SK-MEL-5 (cell line): ENCODE measurements at places on chromosomes 3 and 15.

DNA sequence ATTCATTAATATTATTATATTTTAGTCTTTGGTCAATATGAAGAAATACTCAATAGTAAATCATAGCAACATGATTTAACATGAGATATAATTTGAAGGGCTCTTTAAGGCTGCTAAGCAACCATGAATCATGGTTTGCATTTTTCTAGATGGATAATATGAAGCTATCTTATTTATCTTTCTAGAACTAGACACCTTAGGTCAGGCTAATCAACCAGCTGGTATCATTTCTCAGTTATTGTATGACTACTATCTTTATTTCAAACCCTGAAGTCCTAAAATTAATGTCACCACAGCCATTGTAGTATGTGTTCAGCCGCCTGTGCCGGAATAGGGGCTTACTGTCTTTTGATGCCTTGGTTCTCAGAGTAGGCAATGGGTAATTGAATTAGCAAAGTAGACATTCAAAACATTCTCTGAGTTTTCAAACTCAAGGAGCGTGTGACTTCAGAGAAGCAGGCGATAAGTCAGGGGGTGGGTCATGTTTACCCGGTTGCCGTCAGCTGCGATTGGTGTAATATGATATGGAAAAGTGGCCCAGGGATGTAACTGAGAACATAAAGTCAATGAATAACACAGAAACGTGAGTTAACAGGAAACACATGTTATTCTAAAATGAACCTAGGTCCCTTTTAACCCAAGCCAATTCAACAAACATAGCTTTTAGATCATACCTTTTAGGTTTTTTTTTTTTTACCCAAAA, 93.4 kb upstream of the CTDSPL start:
- DNase-seq, result no peak

GRCh38 chr3:133329626-133330025, 70.2 kb upstream of the BFSP2 start:
- DNase-seq, result no peak

DNA sequence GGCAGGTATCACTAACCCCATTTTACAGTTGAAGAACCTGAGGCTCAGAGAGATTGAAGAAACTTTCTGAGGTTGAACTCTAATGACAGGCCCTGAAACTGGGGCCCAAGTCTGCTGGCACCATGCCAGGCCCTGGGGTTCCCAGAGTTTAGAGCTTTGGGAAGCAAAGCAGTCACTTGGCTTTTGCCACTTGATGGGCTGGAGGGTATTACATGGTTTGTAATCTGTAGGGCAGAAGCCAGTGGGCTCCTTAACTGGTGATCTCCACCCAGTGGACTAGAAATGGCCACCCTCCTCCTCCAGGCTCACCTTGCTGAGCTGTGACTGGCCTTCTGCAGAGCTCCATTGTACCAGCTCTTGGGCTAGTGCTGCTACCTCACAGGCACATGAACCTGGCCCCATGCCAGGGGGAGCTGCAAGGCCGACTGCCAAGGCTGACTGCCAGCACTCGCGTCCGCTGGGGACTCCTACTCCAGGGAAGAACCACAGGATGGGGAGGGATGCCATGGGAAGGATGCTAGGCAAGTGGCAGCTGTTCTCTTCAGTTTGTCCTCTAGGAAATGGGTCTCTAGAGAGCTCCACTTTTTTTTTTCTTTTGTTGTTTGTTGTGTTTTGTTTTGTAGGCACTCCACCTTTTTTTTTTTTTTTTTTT, 104.8 kb downstream of the ETFA start:
- peak; percentile 26 for DNase-seq

GRCh38 chr3:70531063-70531657, 218.7 kb upstream of the MDFIC2 start:
- peak; percentile 62 for DNase-seq

DNA sequence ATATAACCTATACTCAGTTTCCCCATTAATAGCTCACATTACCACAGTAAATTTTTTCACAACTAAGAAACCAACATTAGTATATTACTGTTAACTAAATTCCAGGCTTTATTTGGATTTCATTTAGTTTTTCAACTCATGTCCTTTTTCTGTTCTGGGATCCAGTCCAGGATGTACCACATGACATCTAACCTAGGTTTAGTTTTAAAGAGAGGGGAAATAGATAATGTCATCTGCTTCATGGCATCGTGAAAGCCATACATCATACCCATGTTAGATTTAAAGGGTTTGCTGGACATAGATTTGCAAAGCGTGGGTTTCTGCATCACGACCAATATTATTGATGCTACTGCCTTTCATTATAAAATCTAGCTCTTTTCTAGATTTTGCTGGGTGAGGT, 33.2 kb upstream of the RPP14 start:
- no peak for DNase-seq

DNA sequence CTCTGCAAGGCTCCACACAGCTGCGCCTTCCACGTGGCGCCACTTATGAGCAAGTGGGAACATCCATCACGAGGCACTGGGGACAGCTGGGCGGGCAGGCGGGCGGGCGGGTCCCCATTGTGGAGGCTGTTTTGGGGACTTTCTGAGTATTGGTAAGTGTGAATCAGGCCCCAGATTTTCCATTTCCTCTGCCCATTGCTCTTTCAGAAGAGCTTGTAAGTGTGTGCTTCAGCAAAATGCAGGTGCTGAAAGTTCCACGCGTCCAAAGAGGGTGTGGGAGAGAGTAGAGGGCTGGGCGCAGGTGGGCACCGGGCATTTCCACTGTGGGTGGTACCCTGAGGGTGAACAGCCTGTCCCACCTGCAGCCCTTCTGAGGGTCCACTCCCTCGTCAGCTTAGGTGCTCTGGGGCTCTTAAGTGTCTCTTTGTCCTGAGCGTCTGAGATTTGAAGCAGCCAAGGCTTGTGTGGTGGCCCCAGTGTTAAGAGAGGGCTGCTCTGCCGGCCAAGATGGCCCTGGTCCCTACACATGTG, 177.1 kb downstream of the RPLP1 start:
- no peak for DNase-seq

- DNase-seq, result no peak
Observed at GRCh38 chr3:102159810-102160451, 274.9 kb upstream of the ZPLD1 start.

DNA sequence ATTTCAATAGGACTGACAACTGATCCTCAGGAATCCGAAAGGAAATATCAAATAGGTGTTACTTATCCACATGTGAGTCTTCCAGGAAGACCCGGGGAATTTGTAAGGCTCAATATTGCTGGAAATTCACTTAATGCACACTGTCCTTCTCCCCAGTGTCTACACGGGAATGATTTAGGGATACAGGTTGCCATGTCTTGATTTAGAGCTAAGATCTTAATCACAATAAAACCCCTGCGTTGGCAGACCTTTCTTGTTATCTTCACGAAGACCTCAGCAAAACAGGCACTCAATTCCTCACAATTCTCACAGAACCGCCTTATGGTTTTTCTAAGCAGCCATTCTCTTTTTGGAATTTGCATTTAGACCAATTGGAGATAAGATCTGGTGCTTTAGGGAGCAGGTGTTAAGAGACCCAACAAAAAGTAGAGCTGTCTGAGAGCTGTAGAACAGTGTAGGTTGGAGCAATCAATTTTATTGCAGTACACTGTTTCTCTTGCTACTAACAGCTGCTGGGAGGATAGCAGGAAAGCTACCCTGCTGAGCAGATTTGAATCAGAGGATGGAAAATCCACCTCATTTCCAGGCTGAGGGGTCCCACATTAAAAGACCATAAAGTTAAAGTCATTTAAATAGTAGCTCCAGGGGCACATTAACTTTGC, 925.7 kb downstream of the EPHA3 start:
- no peak for DNase-seq

- DNase-seq, result no peak
Observed at GRCh38 chr3:172442606-172443005, 5.7 kb downstream of the GHSR start.

- DNase-seq, result peak; percentile 67
Observed at GRCh38 chr3:59127071-59127470, 77.2 kb upstream of the CFAP20DC start.

DNA sequence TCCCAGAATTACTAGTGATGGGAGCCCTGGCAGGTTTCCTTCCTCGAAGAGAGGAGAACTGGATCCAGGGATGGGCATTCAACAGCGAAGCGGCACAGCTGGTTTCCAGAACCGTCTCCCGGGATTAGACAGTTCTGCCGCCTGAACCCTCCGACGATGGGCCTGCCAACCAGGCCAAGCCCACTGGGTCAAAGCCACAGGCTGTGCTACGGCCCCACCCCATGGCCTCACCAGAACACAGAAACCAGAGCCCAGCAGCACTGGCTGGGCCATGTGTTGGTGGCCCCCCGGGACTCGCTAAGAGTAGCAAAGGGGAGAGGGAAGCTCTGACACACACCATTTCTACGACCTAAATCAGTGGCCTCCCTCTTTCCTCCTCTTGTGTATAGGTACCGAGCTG, 2.2 kb downstream of the C15orf62 start:
- no peak for DNase-seq

DNA sequence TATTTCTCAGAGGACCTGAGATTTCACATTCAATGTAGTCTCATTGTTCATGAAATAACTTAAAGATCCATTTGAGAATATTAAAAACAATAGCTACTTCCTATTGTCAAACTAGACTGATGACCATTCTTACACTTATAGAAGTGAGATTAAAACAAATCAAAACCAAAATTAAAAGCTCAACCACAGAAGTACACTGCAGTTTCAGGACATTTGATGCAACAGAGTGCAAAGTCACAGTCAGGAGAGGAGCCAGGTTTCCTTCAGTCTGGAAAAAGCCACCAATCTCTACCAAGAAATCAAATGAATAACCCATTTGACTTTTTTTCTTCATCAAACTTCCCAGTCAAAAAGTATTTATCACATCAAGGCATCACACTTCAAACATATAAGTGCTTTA, 5.5 kb downstream of the CCPG1 start:
- DNase-seq, result no peak

DNA sequence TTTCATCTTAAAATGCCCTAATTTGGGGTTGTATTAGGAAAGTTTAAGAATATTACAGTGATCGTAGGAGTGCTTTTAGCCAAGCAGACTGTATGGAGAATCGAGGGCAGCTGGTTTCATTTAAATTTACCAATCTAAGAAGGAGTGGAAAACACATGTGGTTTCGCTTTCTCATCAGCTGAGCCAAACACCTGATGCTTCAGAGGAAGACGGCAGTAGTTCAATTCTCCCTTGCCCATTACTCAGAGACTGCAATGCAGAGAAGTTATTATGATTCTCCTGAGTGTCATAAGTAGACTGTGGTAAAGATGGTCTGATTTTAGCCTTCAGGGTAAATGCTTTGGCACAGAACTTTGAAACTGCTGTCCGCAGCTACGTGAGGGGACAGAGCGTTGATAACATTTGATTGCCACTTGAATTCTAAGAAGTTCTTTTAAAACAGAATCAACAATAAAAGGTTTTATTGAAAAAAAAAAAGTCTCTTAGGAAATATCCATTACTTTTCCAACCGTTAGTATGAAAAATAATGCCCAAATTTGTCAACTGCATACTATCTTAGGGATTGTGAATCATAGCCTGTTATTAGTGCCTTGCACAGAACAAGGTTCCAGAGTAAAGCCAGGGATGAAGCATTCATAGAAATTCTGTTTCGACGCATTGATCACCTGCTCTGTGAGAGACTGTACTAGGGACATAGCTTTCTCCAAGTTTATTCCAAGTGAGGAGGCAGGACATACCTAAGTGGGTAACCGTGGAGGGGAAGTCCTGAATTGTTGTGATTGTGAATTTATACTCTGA, 25.6 kb downstream of the LYSMD4 start:
- no peak for DNase-seq

DNA sequence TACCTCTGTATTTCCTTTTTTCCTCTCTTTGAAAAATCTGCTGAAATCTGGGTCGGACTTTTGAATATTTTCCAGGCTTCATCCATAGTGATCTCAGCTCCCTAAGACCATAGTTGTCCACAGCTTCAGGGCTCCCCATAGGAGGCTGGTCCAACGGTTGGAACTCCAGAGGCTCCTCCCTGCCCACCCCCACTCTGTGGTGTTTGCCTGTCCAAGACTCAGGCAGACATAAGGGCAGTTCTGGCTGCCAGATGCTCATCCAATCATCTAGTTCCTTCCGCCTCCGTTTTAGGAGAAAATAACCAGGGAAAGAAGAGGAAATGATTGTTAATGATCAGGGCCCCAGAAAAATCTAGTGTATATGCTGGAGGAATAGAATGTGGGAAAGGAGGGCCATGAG, 27.9 kb upstream of the PRTG start:
- no peak for DNase-seq

DNA sequence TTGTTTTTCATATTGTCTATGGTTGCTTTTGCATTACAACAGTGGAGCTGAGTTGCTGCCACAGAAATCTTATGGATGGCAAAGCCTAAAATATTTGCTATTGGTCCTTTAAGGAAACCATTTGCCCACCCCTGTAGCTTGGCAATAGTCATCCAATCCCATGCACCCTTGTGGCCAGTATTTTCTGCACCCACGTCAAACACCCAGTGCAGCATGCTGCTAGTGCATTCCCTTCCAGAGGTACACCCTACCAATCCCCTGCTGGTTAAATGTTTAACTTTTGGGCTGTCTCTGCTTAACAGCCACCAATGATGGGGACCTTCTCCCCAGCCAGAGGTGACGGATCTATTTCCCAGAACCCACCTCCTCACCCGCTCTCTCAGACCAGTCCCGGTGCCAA, 23.8 kb upstream of the SLC6A11 start:
- DNase-seq, result no peak

DNA sequence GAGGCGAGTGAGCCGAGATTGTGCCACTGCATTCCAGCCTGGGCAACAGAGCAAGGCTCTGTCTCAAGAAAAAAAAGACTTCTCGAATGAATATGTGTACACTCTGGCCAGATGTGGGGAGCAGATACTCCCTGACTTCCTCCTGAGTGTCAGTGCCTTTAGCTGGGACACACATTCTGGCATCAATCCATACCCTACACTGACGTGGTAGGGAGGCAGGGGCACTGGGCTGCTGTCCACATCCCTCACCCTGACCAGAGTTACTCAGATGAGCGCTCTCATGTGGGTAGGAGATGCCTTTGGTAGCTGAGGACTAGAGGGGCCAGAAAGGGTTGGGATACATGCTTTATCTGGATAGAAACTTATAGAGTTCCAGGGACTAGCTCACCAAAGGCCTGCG, 15.6 kb downstream of the LIMD1 start:
- no peak for DNase-seq

DNA sequence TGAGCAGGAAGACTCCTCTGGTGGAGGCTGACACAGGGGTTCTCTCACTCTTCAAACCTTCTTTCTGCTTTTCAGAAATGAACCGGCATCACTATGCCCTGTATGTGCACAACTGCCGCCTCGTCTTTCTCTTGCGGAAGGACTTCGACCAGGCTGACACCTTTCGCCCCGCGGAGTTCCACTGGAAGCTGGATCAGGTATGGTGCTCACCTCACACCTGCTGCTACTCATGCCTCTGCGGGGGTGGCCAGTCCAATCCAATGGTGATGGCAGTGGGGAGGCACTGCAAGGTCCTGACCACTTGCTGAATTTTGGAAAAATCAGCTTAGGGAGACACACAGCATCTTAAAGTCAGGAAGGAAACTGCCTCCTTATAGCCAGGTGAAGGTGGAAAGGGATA, 211.3 kb upstream of the TRIM42 start:
- no peak for DNase-seq

GRCh38 chr15:77195586-77195985, 124.7 kb upstream of the TSPAN3 start:
- no peak for DNase-seq

GRCh38 chr3:37554364-37554763, 307.3 kb upstream of the CTDSPL start:
- DNase-seq, result peak; percentile 87

- DNase-seq, result no peak
Observed at GRCh38 chr15:66706840-66707239, 4.8 kb downstream of the SMAD6 start.
